ENCODE measurements at places on chromosomes 5 and 9.

DNA sequence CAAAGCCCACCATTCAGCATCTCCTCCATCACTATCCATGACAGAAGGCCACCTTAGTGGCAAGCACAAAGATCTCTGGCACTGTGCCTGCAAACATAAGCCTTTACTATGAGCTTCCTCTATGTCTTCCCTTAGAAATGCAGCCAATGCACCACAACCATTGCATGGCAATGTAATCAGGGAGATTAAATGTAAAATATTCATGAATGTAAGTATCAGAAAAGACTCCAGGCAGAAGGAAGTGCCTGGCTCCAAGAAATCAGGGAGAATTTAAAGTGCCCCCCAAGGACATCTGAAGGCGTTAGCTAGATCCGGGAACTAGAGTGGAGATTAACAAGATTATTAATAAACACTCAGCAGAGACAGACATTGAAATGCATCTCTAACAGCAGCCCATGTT lies 32.5 kb upstream of the MYORG start:
- no peak for DNase-seq

DNA sequence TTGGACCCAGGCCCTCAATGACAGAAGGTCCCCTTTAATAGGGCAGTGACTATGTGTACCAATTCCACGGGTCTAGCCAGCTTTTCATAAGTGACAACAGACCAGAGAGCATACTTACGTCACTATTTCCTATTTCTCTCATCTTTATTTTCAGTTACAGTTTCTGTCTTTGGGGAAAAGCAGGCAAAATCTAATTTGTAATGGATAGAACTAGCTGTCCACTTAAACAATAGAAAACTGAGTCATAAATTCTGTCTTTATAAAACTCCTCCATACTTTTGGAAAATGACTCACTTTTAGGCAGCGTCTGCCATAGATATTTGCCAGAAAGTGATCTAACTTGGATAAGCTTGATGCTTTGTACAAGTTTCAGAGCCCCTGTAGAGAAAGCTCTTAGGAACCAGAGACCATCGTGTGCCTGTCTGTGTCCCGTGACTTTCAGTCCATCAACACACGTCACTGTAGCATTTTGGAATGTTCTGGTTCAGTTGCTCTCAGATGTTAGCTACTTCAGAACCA lies 101.9 kb downstream of the F2RL2 start:
- DNase-seq, result no peak

DNA sequence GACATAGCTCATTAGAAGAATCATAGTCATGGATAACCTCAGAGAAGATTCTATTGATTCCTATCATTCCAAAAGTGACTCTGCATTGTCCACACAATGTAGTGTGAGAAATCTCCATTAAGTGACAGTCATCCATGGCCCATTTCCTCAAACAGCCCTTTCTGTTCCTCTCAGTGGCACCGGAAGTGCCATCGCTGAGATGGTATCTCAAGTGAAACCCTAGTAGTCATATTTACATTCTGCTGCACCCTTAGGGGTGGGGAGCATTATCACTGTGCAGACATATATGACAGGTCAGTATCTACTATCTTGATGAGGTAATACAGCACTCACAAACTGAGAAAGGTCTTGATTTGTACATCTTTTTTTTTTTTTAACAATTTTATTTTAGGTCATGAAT lies 55.4 kb upstream of the MIER3 start:
- DNase-seq, result no peak

- no peak for DNase-seq
Observed at GRCh38 chr9:71690063-71690688, 78.1 kb downstream of the CEMIP2 start.

DNA sequence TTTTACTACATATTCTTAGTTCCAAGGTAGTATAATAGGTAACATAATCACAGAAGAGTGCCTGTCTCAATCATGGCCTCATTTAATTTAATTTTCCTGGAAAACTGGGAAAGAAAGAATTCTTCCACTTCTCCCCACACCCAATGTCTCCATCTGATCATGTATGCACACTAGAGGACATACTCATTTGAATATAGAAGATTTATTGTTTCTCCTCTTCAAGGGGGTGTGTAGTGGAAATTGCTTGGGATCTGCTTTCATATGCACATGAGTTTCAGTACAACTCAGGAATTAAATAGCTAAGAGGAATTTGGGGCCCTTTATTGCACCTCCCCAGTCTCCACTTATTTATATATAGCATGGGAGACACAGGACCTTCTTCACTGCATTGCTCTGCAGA lies 285.1 kb downstream of the SH3GL2 start:
- no peak for DNase-seq

Data from activated naive CD8-positive, alpha-beta T cell treated with anti-CD3 and anti-CD28 coated beads, Interleukin-2, amount 10 ng/mL, durations not matched to agents 7 days and 5 days (primary cell).